NCI-H774 (cell line): ENCODE measurements at places on chromosomes 7 and 10.

GRCh38 chr7:106947244-106947728 is 82.2 kb downstream of the PIK3CG start:
- DNase-seq: peak; percentile 39

DNA sequence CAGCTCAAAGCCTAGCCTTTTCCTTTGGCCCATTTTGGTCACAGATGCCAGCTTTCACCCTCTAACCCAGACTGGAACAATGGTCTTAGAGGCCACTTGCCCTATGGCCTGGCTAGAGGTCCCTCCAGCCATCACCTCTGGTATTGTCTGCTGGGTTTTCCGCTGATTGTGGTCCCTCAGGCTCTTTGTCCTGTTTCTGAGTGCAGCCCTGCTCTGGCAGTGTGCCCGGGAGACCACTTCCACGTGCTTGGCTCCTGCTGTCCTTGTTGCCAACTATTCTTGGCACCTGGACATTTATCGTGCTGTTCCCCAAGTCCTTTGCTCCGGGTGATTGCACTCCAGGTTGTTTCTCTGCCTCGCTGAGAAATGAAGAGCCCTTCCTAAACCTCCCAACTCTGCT is 53.3 kb upstream of the FAM180A start:
- peak; percentile 33 for DNase-seq

GRCh38 chr7:116426428-116427156 is 72.9 kb upstream of the CAV2 start:
- DNase-seq: no peak

GRCh38 chr10:111161109-111161874 is 84.5 kb downstream of the ADRA2A start:
- DNase-seq: no peak

- DNase-seq: peak; percentile 39
Observed at GRCh38 chr7:148264933-148265557, 325.5 kb upstream of the C7orf33 start.

- DNase-seq: no peak
Observed at GRCh38 chr10:77713521-77714280, 76.1 kb upstream of the KCNMA1 start.

GRCh38 chr10:26479766-26480492 is 41.8 kb downstream of the APBB1IP start:
- no peak for DNase-seq

GRCh38 chr7:41907444-41907843 is 204.6 kb upstream of the INHBA start:
- DNase-seq: no peak

GRCh38 chr10:47370015-47370767 is 13.9 kb downstream of the ZNF488 start:
- no peak for DNase-seq

- no peak for DNase-seq
Observed at GRCh38 chr7:135169141-135169963, 1.2 kb downstream of the CYREN start.

GRCh38 chr7:122298131-122298530 is 6.4 kb downstream of the FEZF1 start:
- no peak for DNase-seq

DNA sequence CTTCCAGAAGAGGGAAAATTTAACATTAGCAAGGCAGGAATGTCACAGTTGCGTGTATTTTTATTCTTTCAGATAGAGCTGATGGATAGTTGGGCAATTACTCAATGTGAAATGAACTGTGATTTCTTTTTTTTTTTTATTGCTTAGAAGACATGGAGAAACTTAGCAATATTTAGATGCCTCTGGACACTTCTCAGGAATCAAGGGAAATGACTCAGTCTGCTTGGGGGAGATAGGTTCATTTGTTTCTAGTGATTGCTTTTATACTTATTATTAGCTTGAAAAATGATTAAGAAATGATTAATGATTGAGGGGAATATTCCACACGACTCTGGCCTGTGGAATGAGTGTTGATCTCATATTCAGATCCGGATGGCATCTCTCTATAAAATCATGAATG is 33.1 kb upstream of the TBX20 start:
- DNase-seq: no peak

- no peak for DNase-seq
Observed at GRCh38 chr10:68742397-68742796, 21.4 kb downstream of the CCAR1 start.

GRCh38 chr7:28024786-28025334 is 155.7 kb downstream of the JAZF1 start:
- DNase-seq: no peak

GRCh38 chr10:74282848-74283210 is 131.8 kb downstream of the ADK start:
- no peak for DNase-seq

DNA sequence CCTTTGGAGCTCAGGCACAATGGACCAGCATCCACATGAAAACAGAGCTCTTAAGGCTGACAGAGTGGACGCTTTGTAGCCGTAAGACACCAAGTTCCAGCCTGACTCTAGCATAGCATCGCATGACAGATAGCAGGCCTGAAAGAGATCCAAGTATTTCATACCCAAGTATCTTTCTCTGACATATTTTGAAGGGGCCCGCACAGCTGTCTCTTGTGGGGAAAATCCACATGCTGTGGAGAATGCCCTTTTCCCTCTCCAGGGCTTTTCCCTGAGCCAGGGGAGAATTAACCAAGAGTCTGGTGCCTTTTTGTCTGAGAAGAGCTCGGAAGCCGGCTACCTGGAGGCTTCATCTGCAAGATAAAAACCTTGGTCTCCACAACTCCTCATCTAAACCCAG is 51.0 kb downstream of the CFAP46 start:
- no peak for DNase-seq

DNA sequence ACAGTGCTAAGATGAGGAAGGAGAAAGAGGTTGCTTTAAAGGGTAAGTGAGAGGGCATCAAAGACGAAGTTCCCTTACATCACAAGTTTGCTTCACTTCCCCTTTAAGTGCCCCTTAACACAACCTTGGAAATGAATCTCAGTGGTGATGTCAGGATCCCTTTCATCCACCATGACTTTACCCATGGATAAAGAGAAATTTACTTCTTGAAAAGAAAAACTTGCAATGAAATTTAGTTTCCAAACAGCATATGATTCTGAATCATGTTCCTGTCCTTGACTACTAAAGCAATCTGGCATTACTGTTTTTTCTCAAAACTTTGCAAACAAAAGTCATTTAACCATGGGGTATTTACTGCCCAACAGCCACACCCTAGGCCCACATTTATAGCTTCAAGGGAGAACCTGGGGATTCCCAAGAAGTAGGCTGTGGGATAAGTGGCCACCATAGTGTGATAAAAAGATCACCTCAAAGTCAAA is 135.9 kb downstream of the ITGB8 start:
- DNase-seq: no peak

- no peak for DNase-seq
Observed at GRCh38 chr7:102047167-102047566, 229.7 kb downstream of the CUX1 start.

GRCh38 chr7:93503088-93503487 is 71.4 kb downstream of the CALCR start:
- DNase-seq: no peak

DNA sequence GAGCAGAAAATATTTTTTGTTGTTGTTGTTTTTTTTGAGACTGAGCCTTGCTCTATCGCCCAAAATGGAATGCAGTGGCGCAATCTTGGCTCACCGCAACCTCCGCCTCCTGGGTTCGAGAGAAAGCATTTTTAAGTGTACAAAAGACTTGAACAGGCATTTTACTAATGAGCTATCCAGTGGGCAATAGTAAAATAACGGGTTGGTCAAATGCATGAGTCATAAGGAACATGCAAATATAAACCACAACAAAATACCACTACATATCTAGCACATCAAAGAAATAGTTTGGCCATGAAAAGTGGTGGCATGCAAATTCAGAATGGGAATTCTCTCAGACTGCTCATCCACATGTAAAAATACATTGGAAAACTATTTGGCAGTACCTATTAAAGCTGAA is 71.7 kb upstream of the TMEM106B start:
- DNase-seq: no peak

- no peak for DNase-seq
Observed at GRCh38 chr7:7820409-7820808, 102.0 kb upstream of the RPA3 start.

DNA sequence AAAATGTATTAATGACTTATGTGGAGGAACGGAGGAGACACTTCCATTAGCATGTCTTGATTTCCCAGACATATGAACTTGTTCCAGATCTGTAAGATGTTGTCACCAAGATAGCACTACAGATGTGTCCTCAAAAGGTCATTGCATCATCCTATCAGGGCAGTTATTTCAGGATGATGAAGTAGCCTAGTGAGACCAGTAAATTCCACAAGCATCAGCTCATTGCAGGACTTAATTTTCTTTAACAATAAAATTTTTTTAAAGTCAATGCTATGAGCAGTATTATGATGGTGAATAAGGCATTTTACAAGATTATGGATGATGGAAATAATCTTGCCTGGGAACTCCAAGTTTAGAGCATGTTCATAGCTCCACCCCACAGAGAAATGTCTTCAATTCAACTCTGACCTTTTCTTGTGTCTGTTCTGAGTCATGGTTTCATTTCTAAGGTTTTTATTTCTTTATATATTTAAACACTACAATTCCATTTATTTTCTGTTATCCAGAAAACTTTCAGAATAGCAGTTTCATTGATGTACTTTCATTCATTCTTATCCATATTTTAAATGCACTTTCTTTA is 1203.3 kb upstream of the CELF2 start:
- DNase-seq: no peak

GRCh38 chr10:43254881-43255633 is 11.8 kb downstream of the RASGEF1A start:
- DNase-seq: no peak

DNA sequence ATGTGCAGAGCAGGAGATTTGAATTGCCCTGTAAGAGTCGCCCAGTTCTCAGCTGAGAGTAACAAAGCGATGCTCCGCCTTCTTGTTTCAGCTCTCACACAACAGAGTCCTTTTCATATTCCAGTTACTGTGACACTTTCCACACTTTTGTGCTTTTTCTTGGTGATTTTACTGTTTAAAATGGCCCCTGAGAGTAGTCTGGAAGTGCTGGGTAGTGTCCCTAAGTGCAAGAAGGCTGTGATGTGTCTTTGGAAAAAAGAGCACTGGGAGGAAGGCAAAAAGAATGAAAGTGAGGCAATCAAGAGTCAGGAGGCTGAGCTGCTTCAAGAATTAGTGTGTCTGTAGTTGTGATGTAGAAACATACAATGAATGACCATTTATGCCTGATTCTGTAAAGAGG is 201.2 kb upstream of the SEMA3E start:
- no peak for DNase-seq

DNA sequence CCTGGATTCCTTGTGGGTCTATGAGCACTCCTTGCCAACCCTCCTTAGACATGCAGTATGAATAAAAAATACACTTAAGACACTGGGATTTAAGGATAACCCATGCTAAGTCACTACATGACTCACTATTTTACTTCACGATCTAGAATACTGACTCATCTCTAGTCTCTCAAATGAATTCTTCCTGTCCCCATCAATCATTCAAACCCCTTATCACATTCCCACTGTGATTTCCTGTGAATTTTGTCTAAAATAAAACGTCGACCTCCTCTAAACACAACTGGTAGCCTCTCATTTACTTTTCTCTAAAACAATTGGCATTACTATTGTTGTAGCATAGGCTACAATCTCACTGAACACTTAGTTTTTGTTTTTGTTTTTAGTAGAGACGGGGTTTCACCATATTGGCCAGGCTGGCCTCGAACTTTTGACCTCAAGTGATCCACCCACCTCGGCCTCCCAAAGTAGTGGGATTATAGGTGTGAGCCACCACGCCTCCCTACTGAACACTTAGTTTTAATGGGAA is 3.9 kb upstream of the IQUB start:
- no peak for DNase-seq

GRCh38 chr7:140771826-140772225 is 75.3 kb downstream of the NDUFB2 start:
- no peak for DNase-seq

GRCh38 chr10:87875929-87876571 is 12.6 kb downstream of the PTEN start:
- no peak for DNase-seq

GRCh38 chr7:140778568-140778967 is 82.1 kb downstream of the NDUFB2 start:
- DNase-seq: no peak

DNA sequence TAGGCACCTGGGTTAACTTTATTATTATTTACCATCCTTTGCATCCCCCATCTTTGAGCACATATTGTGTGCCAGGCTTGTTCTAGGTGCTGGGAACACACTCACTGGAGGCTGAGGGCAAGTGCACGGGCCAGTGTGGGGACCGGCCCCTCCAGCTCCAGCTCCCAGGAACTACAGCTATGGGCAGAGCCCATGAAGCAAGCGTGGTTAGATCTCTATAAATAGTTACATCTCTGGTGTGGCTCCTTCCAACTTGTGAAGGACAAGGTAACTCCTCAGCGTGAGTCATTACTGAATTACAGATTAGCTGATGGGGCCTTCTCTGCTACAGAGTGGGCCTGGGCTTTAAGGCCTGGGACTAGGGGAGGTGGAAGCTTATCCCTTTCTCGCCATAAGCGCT is 583.5 kb downstream of the SDK1 start:
- no peak for DNase-seq

GRCh38 chr7:65371468-65371867 is 2.2 kb upstream of the ZNF92 start:
- DNase-seq: peak; percentile 3

- peak; percentile 52 for DNase-seq
Observed at GRCh38 chr7:131692131-131692960, 135.9 kb upstream of the PODXL start.

DNA sequence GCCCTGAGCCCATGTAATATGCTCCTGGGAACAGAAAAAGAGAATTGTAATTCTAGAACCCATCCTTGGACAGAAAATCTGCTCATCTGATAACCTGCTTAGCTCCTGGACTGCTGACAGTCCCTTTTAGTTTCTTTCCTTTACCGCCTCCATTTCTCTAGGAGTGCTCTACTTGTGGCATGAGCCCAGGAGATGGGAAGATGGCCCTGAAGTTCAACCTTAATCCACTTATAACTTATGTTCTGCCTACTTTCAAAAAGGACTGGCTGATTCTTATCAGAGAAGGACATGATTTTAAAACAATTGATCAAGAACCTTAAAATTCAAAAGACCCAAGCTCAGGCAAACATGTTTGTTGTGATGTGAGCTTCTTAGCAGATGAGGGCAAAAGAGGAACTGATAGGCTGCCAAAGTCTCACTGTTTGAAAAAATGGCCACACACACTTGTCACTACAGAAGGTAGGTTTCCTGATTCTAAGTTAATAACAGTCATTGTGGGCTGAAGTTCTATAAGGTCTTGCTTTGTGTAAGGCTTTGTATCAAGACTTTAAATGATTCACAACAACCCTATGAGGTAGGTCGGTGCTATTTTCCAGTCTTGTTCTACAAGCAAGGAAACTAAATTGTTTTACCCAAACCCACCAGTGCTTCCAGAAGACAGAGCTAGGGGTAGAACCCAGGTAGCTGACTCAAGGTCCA is 94.3 kb upstream of the AFAP1L2 start:
- no peak for DNase-seq

DNA sequence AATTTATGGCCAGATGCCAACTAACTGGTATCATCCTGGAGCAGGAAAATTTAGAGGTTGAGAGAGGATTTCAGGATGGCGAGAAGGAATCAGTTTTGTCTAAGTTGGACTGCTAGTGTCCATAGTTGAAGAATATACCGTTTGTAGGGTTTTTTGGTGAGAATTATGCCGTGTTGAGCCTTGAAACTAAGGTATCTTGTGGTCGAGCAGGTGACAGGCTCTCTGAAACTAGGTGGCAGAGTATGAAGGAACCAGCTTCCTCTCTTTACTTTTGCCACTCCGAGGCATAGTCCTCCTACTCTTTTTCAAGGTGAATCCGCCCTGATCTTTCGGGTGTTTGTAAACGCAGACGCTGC is 9.7 kb downstream of the MDFIC start:
- no peak for DNase-seq
